Left colon (tissue), 2 donors: ENCODE measurements at places on chromosomes 7 and 10. TPM values are rescaled to one million over a fixed set of nuclear protein-coding genes. Genes with fewer than 3 reads are reported as not detected.

DNA sequence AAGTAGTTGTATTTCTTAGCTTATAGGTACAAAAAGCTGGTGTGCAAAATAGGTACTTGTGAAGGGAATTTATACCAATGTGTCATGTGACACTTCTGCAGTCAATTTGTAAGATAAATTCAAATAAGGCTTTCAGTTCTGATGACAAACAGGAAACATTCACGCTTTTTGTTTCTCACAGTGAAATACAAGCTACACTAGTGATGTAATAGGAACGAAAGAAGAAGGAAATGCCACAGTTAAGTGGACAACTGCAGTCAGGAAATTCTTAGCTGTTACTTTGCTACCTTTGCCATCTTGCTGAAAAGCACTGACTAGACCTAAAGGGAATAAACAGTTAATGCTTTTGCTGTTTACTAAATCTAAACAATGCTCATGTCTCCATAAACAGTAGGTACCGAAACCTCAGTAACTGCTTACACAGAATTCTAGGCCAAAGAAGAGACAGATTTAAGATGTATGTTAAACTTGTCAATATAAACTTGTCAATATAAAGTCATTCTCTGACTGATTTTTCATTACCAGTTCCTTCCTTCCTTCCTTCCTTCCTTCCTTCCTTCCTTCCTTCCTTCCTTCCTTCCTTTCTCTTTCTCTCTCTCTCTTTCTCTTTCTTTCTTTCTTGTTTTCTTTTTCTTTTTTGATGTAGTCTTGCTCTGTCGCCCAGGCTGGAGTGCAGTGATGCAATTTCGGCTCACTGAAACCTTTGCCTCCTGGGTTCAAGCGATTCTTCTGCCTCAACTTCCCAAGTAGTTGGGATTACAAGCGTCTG is 10.1 kb downstream of the OTUD1 start:
- DNase-seq, result no peak

The MMRN2 gene
- total RNA-seq, result 6.0 TPM

DNA sequence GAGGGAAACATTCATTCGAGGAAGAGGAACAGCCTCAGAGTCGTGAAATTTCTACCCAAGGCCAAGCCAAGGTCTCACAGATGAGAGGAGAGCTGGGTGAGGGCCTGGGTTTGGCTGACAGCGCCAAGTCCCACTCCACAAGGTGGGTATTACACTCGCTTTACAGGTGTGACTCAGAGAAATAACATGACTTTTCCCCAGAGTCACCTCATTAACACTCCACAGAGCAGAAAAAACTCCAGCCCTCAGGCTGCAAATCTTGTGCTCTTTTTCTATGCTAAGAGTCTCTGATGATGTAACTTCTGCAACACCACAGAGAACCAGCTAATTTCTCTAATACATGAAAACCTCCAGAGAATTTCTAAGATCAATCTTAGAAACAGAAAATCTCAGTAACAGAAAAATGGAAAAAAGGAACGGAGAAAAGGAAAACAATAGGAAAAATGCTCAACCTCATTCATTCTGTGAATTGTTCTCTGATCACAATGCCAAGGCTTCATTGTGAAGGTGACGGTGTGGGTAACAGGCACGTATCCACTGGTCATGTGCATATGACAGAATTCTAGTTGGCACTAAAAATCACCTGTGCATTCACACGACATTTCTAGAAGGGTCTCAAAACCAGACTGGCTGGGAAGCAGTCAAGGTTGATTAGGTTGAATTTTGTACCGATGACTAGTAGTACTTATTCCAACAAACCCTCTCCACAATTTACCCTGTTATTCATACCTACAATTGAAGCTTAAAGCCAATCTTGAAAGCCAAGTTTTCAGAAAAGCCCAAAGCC is 20.3 kb downstream of the YWHAG start:
- DNase-seq, result no peak

DNA sequence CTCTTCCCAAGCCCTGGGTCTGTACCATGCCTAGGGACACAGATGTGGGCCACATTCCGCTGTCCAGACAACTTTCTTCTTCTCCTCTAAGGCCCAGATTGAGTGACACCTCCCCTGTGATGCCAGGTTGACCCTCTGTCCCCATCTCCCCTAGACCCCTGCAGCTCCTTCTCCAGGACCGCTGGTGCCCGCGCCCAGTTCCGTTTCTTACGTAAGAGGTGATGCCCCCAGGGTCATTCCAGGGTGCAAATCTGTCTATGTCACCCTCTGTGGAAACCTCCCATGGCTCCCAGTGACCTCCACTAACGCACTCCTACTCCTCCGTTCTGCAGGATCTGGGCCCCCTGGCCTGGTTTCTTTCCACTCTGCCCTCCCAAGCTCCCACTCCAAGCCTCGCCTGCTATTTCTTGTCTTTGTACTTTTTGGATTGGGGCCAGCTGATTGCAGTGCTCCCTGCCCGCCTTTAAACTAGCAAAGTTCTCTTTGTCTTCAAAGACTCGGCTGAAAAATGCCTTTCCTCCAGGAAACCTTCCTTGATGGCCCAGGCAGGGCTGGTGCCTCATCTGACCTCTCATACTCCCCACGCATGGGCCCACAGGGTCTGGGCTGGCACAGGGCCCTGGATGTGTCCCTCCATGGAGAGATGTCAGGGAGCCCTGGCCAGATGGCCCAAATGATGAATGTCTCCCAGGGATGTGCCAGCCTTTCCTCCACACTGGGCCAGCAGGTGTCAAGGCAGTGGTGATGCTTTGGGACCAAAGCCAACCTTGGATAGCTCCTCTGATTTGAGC is 21.3 kb upstream of the ELN start:
- no peak for DNase-seq

- no peak for DNase-seq
These were observed 14.1 kb downstream of the CXCL12 start for GRCh38 chr10:44370731-44371248.

DNA sequence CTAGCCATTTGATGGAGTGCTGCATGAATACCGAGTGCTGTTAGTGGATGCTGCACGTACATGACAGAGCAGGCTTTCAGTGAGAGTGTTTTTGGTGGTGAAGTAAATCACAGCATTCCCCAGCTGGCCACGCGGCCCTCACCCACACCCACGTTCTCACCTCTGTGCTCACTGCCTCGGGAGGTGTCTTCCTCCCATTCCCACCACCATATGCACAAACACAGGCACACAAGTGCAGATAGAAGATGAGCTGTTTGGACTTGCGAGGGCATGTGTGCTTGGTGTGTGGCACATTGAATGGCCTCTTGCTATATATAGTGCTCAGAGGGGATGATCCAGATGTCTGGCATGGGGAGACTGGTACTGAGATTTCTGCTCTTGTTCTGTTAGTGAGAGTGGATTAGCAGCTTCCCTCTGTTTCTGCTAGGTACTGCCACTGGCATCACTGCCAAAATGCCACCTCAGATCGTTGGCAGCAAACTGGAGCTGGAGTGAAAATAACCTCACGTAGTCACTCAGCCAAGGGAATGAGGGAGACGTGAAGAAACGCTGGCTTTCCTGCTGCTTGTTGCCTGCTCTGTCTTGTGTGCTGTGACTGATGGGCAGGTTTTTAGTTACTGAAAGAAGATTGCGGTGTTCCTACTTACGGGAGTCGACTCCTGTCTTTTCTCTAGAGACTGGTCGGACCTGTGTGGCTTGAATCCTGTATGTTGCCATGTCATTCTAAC is 19.1 kb downstream of the DNAJB6 start:
- no peak for DNase-seq

GRCh38 chr10:114779803-114780576 is 41.6 kb upstream of the FHIP2A start:
- DNase-seq, result no peak

- peak; percentile 13 for DNase-seq
These were observed 339.9 kb downstream of the DNAJB6 start for GRCh38 chr7:157676456-157677255.

DNA sequence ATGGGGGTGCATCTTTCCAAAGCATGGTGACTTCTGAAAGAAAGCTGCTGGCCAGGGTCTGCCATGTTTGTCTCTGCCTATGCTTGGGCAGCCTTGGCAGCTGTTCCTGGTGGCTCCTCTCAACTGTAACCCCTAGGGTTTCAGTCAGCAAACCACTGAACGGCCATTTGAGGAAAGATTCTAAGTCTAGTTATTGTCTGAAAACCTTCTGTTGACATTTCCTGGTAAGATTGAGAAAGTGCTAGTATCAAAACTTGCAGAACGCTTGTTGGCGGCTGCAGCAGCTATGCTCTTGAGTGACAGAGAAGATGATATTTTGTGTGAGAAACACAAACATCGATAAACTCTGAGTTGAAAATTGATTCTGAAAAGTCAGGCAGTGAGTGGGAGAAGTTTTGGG is 523.1 kb downstream of the LRMDA start:
- DNase-seq, result no peak

The PRRT4 gene
- total RNA-seq, result 0.20 TPM

The CALML5 gene
- total RNA-seq, result not detected

DNA sequence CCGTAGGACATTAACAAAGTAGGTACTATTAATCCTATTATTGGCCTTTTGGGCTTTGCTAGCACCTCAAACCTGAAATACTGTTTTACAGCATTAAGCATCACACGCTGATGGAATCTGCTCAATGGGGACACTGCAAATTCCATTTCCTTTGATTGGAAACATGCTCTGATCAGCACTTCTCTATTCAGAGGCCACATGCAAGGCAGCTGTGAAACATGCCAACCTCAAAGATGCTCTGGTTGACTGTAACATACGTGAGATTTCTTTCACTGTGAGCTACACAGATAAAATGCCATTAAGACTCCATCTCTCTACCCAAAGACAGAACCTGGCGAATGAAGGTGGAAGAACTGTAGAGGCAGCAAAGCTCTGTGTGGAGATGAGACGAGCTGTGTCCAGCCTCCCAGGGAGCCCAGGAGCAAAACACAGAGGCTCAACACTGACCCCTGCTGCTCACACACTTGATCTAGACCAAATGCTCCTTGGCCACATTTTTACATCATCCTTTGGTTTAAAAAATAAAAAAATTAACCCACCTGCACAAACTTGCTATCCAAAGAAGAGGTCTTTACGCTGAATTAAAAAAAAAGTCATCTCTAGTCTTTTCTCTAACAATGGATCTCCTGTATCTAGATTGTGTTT is 8.0 kb downstream of the RSU1 start:
- DNase-seq, result no peak

DNA sequence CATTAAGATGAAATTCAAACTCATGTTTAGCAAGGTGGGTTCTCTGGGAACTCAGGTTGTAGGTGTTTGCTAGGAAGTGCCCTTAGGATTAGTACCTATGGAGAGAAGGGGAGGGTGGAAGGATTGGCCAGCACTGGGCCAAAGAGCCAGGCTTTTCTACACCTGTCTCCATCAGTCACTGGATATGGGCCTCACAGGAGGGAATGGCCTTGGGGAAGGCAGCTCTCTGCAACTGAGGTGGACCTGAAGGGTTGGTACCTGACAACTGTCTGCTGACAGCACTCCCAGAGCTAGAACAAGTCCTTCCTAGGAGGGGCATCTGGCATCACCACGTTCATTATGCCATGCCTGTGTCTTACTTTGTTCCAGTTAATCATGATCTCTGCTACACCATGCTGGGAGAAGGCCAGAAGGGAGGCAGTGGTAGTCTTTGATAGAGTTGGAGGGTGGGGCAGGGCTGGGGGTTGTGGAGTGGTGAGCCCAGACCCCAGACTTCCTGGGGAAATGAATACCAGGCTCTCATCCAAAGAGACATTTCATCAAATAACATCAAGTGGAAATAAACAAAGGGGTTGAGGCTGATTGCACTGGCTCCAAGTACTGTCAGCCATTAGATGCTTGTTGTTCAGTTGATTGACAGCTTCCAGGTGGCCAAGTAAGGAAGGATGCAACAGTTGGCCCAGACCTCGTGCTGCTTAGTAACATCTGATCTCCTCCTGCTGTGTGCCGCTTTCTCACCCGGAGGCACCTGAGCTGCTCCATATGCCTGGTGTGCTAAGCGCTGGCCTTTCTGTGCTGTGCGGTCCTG is 70.6 kb upstream of the PIK3CG start:
- DNase-seq, result no peak

- DNase-seq, result no peak
These were observed 14.0 kb upstream of the AKR1E2 start for GRCh38 chr10:4812046-4812445.

The ZNF804B gene
- total RNA-seq, result not detected

DNA sequence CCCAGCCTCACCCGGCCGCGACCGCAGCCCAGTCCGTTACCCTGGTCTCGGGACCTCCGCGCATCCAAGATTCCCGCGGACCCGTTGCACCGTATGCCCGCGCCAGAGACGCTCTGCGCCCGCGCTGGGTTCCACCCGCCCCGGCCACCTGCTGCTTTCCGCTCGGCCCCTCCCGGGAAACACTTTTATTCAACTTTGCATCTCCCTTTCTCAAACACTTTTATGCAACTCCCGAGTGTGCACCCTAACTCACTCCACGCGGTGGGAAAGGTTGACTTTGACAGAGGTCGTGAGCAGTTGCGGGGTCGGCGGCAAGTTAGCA is at the start of gene ODAD2:
TSS of gene ODAD2 (minus strand) at position 126 of the 322 bp plus-strand sequence. CDS start 3,937 bp downstream, outside the sequence.
- no peak for DNase-seq

The FAM24B gene
- total RNA-seq, result 4.1 TPM

The PRKG1 gene
- 17.2 TPM for total RNA-seq

- DNase-seq, result no peak
These were observed 9.1 kb upstream of the EIF4H start for GRCh38 chr7:74164985-74165456.

DNA sequence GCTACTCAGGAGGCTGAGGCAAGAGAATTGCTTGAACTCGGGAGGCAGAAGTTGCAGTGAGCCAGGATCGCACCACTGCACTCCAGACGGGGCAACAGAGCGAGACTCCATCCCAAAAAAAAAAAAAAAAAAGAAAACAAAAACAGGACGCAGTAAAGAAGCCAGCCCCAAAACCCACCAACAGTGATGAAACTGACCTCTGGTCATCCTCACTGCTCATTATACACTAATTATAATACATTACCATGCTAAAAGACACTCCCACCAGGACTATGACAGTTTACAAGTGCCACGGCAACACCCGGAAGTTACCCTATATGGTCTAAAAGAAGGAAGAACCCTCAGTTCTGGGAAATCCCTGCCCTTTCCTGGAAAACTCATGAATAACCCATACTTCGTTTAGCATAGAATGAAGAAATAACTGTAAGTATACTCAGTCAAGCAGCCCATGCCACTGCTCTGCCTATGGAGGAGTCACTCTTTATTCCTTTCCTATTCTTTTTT is 40.0 kb upstream of the EIF4H start:
- DNase-seq, result no peak

The LRRN3 gene
- 0.20 TPM for total RNA-seq

DNA sequence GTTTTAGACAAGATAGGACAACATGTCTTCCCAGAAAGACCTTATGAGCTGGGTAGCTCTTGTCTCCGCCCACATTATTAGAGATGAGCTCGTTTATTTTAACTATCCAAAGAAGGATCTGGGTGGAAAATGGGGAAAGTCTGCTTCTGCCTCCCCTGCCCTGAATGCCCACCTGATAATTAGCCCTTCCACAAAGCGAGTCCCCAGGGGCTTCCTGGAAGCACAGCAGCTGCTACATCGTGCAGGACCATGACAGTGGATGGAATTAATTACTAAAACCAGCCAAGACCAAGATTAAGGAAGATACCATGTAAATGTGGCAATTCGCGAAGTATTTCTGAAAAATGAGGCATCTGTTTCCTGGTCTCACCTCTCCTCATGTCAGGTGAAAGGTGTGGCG is 374.4 kb downstream of the PAXIP1 start:
- no peak for DNase-seq

The OR2A1 gene
- not detected for total RNA-seq

GRCh38 chr7:135959646-135960363 is 17.4 kb downstream of the MTPN start:
- no peak for DNase-seq

The SPDYE18 gene
- 0.46 TPM for total RNA-seq
